AG04449 (cell line): ENCODE measurements at places on chromosomes 5 and 9.

GRCh38 chr5:115977988-115978387 is 15.7 kb downstream of the LVRN start:
- peak; percentile 63 for DNase-seq

- DNase-seq: no peak
Observed at GRCh38 chr5:83919071-83920041, 198.7 kb upstream of the HAPLN1 start.

DNA sequence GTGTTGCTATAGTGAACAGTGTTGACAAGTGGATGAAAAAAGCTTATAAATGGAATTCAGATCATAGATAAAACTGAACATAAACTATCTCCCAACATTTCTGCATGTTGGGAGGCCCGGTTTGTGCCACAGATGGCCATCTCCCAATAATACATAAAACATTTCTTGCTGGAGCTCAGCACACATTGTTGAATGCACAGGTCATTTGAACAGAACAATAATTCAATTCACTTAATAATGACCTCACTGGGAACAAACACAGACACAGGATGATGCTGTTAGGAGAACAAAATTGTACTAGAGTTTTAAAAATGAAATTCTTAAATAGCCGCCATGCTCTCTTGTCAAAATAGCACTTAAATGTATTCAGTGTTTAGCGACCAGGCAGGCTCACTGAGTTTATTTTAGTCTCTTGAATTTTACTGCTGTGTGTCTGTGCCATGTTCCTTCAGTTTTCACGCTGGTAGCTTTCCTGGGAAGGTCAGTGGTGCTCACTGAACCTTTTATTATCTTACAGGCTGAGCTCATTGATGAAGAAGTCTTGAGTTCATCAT is 85.0 kb upstream of the SSBP2 start:
- DNase-seq: no peak

DNA sequence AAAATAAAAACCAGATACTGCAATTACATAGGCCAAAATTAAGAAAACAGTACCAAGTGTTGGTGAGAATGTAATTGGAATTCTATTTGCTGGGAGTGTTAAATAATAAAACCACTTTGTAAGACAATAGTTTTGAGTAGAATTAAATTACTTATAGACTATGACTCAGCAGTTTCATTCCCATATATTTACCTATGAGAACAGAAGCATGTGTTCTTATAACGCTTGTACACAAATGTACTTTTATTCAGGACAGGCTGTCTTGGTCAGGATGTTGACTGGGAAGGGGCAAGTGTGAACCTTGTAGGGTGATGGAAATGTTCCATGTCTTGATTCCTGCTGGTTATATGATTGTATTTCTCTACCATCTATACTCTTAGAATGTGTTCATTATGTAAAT is 56.3 kb downstream of the ERBIN start:
- DNase-seq: no peak

DNA sequence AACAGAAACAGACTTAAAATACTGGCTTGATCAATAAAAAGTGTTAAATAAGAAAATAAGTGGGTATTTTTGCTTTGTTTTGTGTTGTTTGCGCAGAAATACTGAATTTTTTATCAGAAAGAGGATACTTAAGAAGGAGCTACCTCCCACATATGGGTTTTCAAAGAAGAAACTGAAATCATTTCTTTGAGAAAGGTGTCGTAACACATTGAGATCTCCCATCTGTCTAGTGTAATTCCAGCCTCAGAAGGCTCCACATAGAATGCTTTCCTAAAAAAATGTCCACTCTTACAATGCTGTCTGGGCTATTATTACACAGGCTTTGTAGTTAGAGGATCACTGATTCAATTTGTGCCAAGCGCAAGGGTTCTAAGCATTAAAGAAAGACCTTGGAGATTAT is 226.2 kb downstream of the EPB41L4A start:
- no peak for DNase-seq

DNA sequence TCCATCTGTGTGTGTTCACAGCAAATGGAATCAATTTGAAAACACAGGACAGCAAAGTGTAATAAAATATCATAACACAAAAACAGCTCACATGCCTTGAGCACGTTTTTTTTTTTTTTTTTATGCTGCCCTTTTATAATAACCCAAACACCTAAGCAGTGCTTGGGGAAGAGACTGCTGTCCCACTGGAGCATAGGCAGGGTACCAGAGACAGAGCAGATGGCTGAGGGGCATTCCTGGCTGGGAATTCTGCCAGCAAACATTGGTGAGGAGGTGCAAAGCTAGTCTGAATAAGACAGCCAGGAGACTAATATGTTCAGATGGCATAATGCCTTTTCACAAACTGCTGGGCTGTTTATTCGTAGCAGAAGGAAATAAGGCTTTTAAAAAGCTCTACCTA is 58.1 kb upstream of the SV2C start:
- no peak for DNase-seq

DNA sequence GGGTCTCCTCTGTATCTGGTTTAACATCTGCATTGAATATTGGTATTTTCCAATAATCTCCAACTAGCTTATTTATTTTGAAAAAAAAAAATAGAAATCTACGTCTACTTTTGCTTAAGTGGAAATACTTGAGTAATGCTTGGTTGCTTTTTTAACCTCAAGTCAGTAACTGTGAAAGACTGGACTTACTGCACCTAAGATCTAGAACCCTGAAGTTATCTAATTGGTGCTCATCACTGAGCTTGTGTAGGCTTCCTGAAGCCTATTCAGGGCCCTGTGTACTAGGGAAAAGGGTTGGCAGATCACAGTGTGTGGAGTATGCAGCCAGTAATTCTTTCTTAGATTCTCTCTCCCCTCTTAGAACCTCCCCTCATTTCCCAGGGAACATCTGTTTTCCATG is 16.2 kb downstream of the SLC1A1 start:
- no peak for DNase-seq

DNA sequence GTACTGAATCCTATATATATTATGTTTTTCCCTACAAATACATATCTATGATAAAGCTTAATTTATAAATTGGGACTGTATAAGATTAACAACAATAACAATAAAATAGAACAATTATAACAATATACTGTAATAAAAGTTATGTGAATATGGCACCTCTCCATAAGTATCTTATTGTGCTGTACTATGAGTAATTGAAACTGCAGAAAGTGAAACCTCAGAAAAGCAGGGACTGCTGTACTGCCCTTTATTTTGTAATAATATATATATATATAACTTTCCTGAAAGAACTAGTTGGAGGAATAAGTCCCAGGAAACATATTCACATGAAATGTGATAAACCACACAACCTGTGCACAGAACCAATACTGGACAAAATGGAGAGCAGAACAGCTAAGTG is 77.3 kb downstream of the PAM start:
- no peak for DNase-seq

DNA sequence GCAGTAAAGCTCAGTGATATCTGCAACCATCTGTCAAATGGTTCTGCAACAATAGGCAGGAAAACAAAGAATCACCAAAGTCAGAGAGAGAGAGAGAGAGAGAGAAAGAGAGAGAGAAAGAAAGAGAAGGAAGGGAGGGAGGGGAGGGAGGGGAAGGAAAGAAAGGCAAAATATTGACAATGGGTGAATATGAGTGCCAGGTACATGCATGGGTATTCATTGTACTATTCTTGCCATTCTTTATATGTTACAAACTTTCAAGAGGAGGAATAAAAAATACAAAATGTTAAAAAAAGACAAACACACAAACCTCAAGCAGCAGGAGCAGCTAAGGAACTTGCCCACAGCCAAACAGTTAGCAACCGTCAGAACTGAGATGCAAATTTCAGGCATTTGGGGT is 350.8 kb upstream of the RFX3 start:
- DNase-seq: no peak

- DNase-seq: peak; percentile 93
Observed at GRCh38 chr5:15008476-15008875, 136.9 kb upstream of the ANKH start.
